ENCODE measurements at places on chromosomes 5 and 9.

DNA sequence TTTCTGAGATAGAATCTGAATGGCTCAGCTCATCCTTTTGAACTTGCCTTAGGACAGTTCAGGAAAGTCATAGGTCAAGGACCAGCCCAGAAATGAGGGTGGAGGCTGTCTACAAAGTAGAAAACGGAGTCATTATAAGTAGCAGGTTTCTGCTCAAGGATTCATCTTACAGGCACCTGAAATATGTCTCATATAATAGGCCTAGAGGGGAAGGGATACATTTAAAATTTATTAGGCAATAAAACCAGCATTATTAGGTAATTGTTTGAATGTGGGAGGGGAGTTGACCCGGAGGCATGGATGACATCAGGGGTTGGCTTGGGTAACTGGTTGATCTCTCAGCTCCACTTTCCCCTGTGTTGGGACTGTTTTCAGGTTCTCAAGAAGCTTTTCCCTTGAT, 11.9 kb upstream of the GALNT10 start:
- no peak for DNase-seq

DNA sequence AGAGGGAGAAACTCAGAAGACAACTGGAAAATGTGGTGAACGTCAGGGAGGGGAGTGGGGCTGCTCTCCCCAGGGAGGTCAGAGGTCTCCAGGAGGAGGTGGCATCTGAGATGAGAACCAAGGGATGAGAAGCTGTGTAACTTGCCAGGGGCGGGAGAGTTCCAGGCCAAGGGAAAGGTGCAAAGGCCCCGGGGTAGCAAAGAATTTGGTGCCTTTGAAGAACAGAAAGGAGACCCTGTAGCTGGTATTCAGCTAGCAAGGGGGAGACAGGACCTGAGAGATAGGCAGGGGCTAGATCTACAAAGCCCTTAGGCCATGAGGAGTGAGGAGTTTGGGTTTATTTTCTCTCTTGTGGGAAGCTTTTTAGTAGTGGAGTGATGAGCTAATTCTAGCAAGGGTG, 3.3 kb downstream of the DNM1 start:
- DNase-seq, result no peak

GRCh38 chr5:86526811-86527348, 90.9 kb upstream of the COX7C start:
- DNase-seq, result no peak

DNA sequence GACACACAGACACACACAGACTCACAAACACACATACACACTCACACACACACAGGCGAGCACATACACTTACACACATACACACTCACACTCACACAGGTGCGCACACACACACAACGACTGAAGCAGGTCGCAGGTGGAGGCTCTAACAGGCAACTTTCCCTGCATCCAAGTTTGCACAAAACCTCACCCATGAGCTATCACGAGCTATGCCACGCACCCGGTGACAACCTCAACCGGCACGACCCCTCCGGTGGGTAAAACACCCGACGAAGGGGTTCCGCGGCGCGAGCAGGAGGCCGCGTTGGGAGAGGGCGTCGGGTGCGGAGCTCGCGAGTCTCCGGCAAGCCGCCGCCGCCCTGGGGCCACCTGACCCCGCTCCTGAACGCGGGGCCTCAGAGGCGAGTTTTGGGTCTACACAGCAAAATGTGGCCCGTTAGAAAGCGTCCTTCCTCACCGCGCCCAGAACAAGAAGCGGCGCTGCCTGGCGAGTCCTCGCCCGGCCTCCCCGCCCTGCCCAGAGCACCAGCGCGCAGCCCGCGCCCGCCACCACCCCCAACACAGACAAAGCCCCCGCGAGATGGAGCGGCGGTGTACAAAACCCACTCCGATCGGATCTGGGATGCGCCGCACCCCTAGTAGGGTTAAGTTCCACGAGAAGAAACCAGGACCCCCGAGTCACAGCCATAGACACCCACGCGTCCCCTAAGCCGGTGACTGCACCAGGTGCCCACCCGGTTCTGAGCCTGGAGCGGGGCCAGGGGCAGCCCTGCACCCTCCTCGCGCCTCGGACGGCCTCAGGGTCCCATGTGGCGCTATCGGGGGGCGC, 665 bp downstream of the SLC6A3 start:
- no peak for DNase-seq

DNA sequence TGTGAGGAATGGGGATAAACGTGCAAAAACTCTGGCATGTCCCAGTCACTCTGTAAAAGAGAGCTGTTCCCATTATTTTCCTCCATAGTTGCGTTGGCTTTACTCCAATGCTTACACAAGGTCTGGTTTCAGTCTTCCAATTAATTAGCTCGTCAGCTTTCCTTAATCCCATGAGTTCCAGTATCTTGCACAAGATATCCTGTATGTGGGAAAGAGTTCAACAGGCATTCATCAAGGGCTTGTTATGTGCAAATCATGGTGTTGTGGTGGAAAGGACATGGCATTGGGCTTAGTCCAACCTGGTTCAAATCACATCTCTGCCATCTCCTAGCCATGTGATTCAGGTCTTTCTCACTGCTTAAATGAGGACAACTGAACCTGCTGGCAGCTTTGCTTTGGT, 77.5 kb upstream of the PANK3 start:
- no peak for DNase-seq

- DNase-seq, result no peak
These were observed 7.6 kb downstream of the PAM start for GRCh38 chr5:102762562-102763227.

DNA sequence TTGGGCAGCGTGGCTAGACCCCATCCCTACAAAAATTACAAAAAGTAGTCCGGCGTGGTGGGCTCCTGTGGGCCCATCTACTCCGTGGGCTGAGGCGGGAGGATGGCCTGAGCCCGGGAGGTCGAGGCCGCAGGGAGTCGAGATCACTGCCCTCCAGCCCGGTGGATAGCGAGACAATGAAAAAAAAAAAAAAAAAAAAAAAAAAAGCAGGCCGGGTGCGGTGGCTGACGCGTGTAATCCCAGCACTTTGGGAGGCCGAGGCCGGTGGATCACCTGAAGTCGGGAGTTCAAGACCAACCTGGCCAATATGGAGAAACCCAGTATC, 110.5 kb upstream of the LPCAT1 start:
- DNase-seq, result no peak

DNA sequence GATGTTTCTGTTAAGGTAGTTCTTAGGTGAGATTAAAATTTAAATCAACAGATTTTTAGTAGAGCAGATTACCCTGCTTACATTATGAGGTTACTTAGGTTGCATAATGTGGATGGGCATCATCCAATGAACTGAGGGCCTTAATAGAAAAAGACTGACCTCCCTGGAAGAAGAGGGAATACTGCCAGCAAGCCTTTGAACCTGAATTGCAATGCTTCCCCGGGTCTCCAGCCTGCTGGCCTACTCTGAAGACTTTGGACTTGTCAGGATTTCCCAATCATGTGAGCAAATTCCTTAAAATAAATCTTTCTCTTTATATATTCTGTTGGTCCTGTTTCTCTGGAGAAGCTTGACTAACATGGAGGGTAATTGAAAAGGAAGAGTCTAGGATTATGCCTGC, 542.1 kb upstream of the ARRDC3 start:
- no peak for DNase-seq

DNA sequence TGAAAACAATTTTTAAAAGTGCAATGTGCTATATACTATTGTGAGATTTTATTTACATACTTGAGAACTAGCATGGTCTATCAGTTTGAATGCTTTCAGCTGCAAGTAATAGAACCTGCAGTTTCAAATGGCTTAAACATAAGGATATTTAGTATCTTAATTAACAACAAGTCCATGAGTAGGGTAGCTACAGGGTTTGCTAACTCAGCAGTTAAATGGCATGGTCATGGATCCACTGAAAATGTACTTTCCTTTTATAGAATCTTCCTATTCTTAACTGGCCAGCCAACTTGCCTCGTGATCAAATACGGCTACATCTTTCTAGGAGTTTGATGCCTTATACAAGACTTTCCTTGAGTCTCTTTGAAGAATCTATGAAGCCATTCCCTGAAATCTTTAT, 452.8 kb upstream of the SEMA6A start:
- no peak for DNase-seq

DNA sequence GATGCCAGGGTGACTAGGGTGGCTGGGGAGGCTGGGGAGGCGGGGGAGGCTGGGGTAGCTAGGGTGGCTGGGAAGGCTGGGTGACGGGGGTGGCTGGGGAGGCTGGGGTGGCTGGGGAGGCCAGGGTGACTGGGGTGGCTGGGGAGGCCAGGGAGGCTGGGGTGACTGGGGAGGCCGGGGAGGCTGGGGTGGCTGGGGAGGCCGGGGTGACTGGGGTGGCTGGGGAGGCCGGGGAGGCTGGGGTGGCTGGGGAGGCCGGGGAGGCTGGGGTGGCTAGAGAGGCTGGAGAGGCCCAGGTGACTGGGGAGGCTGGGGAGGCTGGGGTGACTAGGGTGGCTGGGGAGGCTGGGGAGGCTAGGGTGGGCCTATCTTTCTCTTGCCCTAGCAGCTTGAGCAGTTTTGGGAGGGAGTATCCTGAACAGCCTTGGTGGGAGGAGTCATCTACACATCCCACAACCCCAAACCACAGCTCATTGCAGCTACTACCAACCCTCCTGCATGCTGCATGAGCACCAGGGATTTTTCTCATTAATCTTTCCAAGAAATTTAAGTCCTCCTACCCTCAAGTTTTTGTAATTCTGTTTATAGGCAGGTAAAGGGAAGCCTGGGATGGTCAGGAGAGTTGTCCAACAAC, 203.2 kb upstream of the IRX1 start:
- DNase-seq, result peak; percentile 63

DNA sequence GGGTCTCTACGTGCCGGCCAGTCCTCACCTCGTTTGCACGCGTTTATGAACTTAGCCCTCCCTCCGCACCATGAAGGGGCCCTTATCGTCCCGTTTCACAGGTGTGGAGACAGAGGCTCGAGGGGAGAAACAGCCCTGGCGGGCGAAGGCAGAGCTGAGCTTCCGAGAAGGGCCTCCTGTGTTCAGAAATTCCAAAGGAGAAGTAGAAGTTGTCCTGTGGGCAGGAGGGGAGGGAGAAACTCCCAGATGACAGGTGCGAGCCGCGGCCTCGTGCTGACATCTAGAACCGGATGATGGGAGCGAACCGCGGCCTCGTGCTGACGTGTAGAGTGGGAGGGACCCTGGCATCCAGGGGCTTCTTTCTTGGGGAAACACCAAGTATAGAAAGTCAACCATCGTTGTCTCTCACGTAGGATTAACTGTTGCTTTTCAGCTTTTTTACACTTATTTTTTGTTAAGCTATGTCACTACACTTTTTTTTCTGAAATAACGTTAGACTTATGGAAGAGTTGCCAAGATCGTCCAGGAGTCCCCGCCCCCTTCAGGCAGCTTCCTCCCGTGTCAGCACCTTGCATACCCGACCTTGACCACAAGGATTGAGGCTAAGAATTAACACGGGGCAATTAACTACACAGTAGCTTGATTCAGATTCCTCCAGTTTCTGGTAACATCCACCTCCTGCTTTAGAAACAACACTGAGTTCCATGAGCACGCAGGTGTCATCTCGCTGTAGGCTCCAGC, 42.8 kb upstream of the NKD2 start:
- no peak for DNase-seq

GRCh38 chr9:98775831-98776441, 20.4 kb downstream of the ANKS6 start:
- DNase-seq, result no peak

- DNase-seq, result no peak
These were observed 135.2 kb downstream of the PCSK1 start for GRCh38 chr5:96297867-96298266.

DNA sequence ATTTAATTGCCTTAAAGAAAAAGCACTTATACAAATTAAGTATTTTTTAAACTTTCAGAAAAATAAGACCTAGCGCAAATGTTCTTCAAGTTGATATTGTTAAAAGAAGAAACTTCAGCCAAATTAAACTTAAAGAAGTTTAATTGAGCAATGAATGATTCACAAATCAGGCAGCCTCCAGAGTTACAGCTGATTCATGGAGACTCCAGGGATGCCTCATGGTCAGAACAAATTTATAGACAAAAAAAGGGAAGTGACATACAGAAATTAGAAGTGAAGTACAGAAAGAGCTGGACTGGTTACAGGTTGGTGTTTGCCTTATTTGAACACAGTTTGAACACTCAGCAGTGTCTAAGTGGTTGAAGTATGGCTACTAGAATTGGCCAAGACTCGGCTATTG, 60.3 kb downstream of the CDKN2A start:
- no peak for DNase-seq

DNA sequence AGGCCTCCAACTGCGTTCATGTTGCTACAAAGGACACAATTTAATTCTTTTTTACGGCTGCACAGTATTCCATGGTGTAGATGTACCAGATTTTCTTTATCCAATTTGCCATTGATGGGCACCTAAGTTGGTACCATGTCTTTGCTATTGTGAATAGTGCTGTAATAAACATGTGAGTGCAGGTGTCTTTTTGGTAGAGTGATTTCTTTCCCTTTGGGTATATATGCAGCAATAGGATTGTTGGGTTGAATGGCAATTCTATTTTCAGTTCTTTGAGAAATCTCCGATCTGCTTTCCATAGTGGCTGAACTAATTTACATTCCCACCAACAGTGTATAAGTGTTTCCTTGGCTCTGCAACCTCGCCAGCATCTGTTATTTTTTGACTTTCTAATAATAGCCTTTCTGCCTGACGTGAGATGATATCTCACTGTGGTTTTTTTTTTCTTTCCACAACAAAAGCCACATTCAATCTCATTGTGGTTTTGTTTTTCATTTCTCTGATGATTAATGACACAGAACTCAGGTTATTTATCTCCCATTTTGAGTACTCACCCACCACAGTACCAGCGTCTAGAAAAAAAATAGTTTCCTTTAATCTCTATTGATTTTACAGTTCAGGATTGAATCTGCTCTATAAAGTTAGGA, 21.9 kb downstream of the ARRDC3 start:
- DNase-seq, result no peak

GRCh38 chr5:87127426-87127825, 140.3 kb upstream of the RASA1 start:
- no peak for DNase-seq

GRCh38 chr9:138103111-138103848, 225.7 kb downstream of the CACNA1B start:
- peak; percentile 59 for DNase-seq

DNA sequence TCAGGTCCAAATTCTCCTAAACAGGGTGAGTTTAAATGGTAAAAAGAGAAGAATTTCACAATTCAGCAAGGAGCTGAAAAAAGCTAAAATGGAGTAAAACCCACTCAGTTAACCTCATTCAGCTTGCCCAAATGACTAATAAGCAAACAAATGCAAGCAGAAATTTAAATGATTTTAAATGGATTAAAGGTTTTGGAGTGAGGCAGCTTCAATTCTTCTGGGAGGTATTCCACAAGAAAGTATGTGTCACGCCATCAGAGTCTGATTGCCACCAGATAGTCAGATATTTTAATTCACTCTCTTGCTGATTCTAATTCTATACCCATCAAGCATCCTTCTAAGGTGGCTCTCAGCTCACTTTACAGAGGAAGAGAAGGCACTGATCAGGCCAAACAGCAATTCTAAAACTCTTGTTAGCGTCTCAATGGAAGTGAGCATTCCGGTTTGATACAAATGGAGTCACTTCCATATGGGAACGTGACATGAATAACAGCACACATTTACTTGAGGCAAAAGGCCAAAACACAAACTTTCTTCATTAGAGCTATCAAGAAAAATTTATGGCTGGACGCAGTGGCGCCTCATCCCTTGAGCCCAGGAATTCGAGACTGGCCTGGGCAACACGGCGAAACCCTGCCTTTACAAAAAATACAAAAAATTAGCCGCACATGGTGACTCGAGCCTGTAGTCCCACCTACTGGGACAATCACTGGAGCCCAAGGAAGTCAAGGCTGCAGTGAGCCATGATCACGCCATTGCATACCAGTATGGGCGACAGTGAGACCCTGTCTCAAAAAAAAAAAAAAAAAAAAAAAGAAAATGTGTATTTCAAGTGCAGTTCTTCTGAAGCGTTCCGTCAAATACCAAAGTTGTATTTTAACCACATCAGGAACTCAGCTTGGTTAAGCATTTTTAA, 2.0 kb downstream of the CLK4 start:
- no peak for DNase-seq
